ENCODE measurements at places on chromosomes 12 and 14.

GRCh38 chr14:32183151-32184058 is 18.4 kb upstream of the RNU6-7 start:
- no peak for DNase-seq

DNA sequence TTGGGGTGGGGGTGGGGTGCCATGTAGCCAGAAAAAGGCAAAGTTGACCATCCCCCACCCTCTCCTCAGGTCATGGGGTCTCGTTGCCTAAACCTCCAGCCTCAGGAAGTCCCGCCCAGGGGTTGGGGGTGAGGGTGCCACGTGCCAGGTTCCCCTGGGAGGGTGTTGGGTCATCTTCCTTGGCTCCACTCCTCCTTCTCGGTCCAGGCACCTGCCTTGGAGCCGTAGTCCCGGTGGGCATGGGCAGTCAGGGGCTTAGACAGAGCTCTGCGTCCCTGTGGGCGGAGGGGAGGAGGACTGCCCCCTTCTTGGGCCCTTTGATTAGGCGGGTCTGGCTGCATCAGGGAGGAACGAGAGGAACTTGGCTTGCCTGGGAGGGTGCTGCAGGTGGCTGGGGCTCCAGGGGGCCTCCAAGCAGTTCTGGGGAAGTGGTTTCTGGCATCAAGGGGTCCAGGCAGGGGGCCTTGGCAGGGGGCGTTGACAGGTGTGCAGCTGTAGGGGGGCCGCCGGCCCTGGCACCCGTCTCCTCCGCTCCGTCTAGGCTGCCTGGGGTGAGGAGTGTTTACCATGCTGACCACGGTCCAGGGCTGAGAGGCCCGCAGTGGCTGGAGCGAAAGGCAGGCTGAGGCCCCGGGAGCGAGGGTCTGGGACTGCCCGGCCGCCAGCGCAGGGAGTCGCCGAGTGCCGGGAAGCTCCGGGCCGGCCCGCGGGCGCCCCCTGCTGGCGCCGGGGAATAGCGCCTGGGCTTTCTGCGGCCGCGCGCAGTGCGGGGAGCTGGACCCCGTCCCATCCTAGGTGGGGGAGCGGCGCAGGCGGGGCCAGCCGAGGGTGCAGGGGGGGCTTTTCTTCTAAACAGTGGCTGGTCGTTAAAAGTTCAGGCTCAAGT is 7.9 kb downstream of the SETD1B start:
- DNase-seq: peak; percentile 51

- DNase-seq: no peak
These were observed 58.9 kb downstream of the DHRS2 start for GRCh38 chr14:23694949-23695663.

DNA sequence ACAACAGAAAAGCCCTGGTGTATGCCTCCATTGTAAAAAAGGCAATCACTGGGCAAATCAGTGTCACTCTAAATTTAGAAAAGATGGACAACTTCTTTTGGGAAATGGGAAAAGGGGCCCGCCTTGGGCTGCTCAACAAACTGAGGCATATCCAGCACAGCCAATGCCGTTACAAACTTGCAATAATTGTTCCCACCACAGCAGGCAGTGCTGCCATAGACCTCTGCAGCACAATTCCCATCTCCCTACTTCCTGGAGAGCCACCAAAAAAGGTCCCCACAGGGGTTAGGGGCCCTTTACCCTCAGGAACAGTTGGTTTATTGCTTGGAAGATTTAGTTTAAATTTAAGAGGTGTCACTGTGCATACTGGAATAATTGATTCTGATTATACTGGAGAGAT is 16.4 kb upstream of the OR8S1 start:
- DNase-seq: no peak

DNA sequence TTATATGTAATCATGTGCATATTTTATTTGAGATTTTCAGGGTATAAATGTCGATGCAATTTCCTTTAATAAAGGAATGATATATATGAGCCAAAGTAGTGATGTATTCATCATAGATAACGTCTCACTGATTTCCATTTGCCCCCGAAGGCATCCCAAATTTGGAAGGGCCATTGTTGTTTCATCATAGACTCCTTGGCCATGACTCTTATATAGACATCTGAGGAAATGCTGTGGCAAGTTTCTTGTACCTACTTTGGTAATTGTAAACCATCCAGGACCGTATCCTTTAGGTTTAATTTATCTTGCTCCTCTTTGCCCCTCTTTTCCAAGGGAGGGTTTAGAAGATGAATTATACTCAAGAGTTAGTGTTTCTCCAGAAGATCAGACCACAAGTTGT is 84.7 kb downstream of the SAMD4A start:
- DNase-seq: no peak

GRCh38 chr14:104724407-104724980 is 465 bp downstream of the ADSS1 start:
- no peak for DNase-seq

DNA sequence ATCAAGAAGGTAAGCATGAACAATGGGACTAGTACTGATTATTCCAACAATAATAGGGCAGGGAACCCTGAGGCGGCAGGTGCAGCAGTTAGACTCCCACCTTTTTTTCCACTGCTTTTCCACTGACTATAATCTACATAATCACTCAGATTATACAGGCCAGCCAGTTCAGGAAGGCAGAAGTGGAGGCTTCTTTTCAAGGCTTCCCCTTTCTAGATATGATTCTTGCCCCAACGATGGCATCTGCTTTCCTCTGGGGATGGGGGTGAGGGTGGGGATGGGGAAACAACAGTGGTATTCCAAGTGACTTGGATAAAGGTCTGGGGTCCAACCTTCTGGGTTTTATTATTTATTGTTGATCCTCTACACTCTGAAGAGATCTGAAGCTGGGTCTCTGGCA is 331 bp downstream of the NCKAP1L start:
- no peak for DNase-seq

DNA sequence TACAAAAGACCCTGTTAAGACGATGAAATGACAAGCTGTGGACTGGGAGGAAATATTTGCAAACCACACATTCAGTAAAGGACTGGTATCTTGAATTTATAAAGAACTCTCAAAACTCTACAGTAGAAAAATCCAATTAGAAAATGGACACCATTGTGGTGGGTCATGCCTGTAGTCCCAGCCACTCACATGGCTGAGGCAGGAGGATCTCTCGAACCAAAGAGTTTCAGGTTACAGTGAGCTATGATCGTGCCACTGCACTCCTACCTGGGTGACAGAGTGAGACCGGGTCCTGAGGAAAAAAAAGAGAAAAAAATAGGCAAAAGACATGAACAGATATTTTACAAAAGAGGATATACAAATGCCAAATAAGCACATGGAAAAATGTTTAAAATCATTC is 41.9 kb downstream of the TTC6 start:
- DNase-seq: peak; percentile 90

GRCh38 chr14:99690636-99691035 is 6.5 kb downstream of the CYP46A1 start:
- no peak for DNase-seq

DNA sequence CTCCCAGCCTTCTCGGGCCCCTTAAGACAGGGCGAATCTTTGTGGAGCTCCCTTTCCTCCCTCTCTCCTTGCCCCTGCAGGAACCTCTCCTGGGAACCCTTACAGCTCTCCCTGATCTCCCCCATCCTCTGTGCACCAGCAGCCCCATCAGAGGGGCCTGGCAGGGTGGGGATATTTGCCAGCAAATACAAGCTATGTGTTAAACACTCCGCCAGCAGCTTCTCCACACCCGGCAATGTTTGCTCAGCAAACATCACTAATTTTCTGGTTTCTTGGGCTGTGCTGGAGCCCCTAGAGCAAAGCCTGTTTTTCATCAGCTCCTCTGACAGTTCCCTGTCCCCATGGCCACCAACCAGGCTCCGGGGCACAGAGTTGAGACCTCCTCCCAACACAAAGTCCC is 147.5 kb upstream of the LHX5 start:
- DNase-seq: no peak

DNA sequence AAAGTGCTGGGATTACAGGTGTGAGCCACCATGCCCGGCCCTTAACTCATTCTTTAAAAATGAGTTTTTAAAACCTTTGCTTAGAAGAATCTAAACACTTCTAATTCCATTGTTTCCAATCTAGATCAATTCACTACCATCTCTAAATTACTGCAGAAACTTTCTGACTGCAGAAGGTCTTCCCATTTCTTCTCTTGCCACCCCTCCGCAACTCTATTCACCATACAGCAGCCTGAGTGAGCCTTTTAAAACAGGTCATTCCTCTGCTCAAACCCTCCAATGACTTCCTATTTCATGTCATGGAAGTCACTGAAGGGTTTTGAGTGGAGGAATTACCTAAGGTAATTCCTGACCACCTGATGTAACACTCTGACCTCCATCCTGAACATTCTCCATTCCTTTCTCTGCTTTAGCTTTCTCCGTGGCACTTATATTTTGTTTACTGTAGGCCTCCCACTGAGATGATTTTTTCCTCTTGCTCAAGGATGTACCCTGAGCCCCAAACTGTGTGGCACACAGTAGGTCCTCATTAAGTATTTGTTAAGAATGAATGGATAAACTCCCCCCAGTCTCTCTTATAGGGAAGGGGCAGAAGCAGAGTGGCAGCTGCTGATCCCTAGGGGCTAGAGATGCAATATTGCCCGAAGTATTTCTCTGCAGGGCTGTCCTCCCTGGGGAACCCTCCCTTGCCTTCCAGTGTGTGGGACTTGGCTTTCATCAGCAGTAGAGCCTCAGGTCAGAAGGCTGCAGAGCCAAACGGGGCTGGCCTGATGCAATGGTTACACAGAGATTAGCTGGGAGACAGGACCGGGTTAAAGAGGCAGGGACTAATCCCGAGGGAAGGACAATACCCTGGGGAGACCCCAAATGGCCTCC is 1.2 kb downstream of the DDIT3 start:
- peak; percentile 61 for DNase-seq

DNA sequence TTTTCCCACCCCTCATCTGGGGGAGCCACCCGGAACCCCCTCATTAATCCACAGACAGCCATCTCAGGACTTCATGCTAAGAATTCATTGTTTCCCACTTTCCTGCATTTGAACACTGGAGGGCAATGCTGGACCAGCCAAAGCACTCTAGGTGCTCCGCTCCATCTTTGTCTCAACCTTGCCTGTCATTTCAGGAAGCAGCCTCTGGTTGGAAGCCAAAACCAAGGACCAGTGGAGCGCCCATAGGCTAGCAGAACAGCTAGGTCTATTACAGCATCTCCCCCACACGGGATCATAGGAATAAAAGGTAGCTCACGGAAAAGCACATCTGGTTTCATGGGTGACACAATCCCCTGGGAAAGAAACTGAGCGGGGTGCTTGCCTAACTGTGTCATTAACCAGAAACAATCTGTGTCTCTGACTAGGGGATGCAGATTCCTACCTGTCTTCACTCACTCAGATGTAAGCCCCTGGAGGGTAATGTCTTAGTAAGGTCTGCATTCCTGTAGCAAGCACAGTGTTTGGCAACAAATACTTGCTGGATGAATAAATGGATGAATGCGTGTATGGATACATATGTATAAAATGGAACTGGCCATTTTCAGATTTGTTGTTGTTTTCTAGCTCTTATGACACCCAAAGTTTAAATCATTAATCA is 197.0 kb downstream of the DAD1 start:
- DNase-seq: peak; percentile 90

- DNase-seq: peak; percentile 72
These were observed 86.8 kb upstream of the HIF1A start for GRCh38 chr14:61608245-61609165.

DNA sequence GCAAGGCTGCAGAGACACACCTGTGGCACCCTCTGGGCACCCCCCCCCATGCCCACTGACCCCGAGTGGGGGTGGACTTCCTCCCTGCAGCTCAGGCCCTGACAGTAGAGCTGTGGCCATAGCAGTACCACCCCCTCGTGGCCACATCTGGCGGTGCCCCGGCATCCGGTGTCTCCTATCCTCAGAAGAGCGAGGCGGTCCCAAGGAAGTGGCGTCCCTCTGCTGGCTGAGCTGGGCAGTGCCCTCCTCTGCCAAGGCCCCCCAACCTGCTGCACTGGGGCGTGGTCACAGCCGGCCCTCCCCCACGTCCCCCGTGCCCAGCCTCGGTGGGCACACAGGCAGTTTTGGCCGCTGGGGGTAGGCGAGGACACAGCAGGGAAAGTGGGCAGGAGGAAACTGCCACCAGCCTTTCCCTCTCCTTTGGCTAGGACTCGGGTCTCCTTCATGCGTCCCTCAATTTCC is 6.0 kb upstream of the SLC6A12 start:
- peak; percentile 59 for DNase-seq

DNA sequence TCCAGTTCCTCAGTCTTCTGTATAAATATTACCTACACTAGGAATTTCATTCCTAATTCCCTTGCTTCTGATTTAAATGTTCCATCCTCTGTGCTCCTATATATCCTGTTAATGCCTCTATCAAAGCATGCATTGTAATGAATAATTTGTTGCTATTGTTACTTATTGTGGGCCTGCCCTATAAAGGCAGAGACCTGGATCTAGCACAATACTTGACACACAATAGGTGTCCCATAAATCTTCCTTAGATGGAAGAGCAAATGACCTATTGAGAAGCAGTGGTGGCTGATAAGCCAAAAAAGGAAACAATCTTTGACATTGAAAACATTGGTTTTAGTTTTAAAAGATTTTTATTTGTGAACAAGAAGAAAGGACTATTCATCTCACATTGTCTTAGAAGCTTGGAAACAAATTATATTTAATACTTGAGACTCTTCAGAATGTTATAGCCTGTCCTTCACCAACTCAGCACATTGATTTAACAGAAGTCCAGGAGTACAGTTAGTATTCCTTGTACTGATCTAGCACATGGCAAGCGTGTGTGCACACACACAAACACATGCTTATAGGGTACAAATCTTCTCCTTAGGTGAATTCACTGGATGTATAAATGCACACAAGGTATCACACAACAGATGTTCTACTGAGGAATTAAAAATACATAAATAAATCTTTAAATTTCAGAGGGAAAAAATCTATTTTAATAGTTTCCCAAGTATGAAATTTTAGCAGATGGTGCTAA is 135.9 kb downstream of the DUSP6 start:
- DNase-seq: no peak

GRCh38 chr12:94849411-94849976 is 154.0 kb downstream of the NDUFA12 start:
- no peak for DNase-seq

DNA sequence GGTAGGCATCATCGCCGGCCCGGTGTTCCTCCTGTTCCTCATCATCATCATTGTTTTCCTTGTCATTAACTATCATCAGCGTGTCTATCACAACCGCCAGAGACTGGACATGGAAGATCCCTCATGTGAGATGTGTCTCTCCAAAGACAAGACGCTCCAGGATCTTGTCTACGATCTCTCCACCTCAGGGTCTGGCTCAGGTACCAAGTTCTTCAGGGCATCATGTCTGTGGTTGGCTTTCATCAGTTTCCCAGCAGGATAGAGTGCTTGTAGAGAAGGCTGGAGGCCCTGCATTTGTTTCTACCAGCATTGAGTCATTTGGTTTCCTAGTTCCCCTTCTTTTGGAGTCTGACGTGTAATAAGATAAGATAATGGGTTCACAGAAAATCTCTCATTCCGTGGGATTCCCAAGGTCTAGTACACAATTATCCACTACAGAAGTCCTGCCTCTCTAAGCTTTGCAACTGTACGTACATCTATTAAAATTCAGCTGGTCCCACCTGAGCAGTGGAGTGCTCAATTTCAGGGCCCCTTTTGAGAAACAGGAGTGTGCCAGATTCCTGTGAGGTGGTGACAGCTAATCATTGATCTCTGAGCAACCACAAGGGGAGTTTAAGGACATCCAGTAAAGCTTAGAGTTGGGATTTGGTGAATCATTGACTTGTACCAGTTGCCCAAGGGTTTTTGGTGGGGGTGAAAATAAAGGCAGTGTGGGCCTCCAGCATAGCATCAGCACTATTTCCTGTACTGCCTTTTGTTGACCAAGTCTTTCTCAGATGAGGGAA is 25.1 kb downstream of the ACVR1B start:
- no peak for DNase-seq

Measured in NCI-H2171 treated with DMSO at 0.1 percent for 48 hours (cell line).